ENCODE measurements at places on chromosomes 3 and 15.

DNA sequence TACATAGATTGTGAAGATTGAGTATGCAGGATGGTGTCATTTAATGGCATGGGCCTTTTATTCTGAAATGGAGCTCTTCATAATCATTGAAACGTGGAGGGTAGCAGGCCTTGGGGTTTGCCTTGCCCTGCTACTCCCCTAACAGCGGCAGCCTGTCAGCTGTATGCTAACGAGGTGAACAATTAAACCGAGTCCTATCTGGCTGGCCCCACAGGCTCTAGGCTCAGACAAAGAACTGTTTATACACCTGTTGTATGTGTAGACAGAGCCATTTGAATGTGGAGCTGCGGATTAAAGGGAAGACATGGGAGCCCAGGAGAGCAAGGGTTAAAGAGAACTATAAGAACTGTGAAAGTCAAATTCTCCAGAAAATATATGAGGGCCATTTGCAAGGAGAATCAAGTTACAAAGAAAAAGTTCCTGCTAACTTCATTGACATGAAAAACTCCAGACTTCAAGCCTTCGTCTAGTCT is 116.7 kb upstream of the CGNL1 start:
- H3K4me1 ChIP-seq = peaks cover 44% of the 10 kb centered on the region
- H3K36me3 ChIP-seq = peaks cover 50% of the 10 kb centered on the region
- H3K27ac ChIP-seq = peak overlapping the region; percentile 60
- peak; percentile 38 for DNase-seq
- H3K27me3 ChIP-seq = no peaks in the 10 kb centered on the region

- no peaks in the 10 kb centered on the region for H3K27me3 ChIP-seq
- H3K36me3 ChIP-seq = peaks cover 65% of the 10 kb centered on the region
- no peak overlapping the region for H3K4me3 ChIP-seq
- no peaks in the 10 kb centered on the region for H3K4me1 ChIP-seq
- DNase-seq = no peak
- H3K27ac ChIP-seq = no peak overlapping the region
Observed at GRCh38 chr3:14153663-14154062, 24.7 kb downstream of the XPC start.

- H3K36me3 ChIP-seq = no peaks in the 10 kb centered on the region
- no peak overlapping the region for H3K4me3 ChIP-seq
- DNase-seq = no peak
- H3K27ac ChIP-seq = no peak overlapping the region
- H3K27me3 ChIP-seq = peaks cover 10% of the 10 kb centered on the region
- H3K4me1 ChIP-seq = peaks cover 32% of the 10 kb centered on the region
Observed at GRCh38 chr3:150786791-150787190, 23.8 kb upstream of the SIAH2 start.

DNA sequence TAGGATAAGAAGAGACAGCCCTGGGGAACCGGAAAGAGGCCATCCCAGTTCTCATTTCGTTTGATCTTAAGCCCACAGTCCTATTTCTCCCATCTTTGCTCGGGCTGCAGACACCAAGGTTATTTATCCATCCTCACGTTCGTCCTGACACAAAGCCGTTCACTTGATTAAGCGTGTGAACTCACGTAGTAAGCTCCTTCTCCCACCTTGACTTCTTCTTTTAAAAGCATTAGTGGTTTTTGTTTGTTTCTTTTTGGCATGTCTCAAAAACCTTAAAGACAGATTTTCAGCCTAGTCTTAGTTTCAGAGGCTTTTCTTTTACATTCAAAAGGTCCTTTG is 70.9 kb downstream of the TGFBR2 start:
- H3K36me3 ChIP-seq = peaks cover 61% of the 10 kb centered on the region
- DNase-seq = no peak
- peak overlapping the region; percentile 14 for H3K27ac ChIP-seq
- no peak overlapping the region for H3K4me3 ChIP-seq
- peaks cover 44% of the 10 kb centered on the region for H3K4me1 ChIP-seq

GRCh38 chr3:102348904-102349303 is 85.9 kb upstream of the ZPLD1 start:
- no peaks in the 10 kb centered on the region for H3K36me3 ChIP-seq
- no peak overlapping the region for H3K4me3 ChIP-seq
- H3K27me3 ChIP-seq = peaks cover 4% of the 10 kb centered on the region
- no peak overlapping the region for H3K27ac ChIP-seq
- DNase-seq = no peak

- H3K4me3 ChIP-seq = no peak overlapping the region
- DNase-seq = no peak
- H3K36me3 ChIP-seq = no peaks in the 10 kb centered on the region
- H3K27me3 ChIP-seq = no peaks in the 10 kb centered on the region
Observed at GRCh38 chr3:190886945-190887344, 24.5 kb upstream of the GMNC start.

GRCh38 chr3:5699811-5700210 is 512.3 kb downstream of the EDEM1 start:
- no peaks in the 10 kb centered on the region for H3K27me3 ChIP-seq
- H3K27ac ChIP-seq = no peak overlapping the region
- no peaks in the 10 kb centered on the region for H3K36me3 ChIP-seq
- no peak for DNase-seq
- H3K4me1 ChIP-seq = no peaks in the 10 kb centered on the region
- no peak overlapping the region for H3K4me3 ChIP-seq

DNA sequence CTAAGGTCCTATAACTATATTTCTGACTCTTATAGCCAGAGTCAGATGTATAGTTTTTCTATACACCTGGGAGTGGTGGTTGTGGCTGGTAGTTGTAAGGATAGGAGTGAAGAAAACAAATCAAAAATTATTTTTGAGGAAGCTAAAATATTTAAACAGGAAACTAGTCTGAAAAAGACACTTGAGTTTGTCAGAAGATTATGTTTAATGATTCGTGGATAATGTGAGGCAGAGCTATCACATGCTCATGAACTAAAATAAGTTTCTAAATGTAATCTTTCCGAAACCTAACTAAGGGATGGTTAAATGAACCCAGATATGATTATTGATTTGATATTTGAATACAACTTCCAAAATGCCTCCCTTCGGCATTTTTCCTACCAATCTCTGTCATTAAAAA is 30.4 kb downstream of the GABRR3 start:
- H3K4me3 ChIP-seq = no peak overlapping the region
- H3K27me3 ChIP-seq = peaks cover 19% of the 10 kb centered on the region
- no peak for DNase-seq
- H3K27ac ChIP-seq = no peak overlapping the region
- H3K36me3 ChIP-seq = no peaks in the 10 kb centered on the region

All from nephron progenitor cell (in vitro differentiated cells).